ENCODE measurements at places on chromosomes 3 and 15.

DNA sequence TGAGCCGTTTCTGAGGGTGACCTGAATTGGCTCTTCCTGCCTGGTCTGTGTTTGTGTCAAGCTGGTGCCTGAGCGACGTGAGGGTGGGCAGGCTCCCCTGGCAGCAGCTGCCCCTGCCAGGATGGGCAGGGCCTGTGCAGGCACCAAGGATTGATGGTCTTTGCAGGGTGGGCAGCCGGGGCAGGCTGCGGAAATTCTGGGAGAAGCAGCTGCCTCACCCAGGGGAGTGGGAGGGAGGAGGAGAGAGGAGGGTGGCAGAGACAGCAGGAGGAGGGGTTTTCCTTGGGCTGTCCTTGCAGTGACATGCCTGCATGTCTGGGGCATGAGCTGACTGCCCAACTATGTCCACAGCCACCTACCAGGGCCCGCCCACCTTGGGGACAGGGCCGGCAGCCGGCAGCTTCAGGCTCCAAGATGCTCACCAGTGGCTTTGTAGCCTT is 27.9 kb upstream of the SLC6A6 start:
- DNase-seq = no peak

DNA sequence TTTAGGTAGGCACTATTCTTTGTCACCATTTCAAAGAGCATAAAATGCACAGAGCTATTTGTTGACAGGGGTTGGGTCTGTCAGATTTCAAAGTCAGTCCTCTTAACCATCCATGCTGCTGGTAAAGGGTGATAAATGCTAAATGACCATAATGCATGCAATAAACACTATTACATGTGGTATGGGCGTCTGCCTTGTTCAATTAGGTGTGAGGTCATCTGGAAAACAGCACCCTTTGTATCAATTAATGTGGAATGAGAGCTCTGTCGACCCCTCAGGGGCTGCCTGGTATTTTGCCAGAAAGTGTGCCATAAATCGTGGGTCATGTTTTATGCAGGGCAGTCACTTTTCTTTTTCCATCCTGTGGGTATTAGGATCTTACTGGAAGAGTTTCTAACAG is 235.6 kb downstream of the SV2B start:
- DNase-seq = no peak

DNA sequence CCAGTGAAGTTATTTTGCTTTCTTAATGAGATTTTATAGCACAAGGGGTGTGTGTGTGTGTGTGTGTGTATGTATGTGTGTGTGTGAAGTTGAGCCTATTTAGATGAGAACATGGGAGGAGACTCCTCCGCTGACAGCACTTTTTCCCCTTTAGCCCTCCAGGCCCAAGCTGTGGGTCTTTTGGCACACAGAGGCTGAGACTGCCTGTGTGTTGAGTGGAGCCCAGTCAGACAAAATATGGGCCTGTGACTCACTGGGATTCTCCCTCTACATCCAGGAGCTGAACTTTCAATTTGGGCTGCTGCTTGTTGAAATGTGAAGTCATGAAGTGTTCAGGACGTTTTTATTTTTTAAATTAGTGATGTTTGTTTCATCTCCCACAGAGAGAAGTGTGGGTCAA is 108.0 kb downstream of the MFSD1 start:
- no peak for DNase-seq

DNA sequence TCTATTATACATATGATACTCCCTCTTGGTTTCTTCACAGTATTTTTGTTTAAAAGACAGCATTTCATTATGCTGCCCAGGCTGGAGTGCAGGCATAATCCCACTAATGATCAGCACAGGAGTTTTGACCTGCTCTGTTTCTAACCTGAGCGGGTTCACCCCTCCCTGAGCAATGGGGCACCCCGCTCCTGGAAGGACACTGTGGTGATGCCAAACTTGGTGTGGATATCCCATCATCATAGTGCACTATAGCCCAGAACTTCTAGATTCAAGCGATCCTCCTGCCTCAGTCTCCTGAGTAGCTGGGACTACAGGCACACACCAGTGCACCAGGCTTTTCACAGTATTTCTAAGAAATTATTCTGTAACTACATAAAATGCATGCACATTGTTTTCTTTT is 14.9 kb downstream of the COLQ start:
- no peak for DNase-seq

- DNase-seq = no peak
Observed at GRCh38 chr3:192816351-192816750, 89.0 kb upstream of the FGF12 start.

- DNase-seq = no peak
Observed at GRCh38 chr3:140816372-140817195, 125.1 kb upstream of the SLC25A36 start.

- no peak for DNase-seq
Observed at GRCh38 chr3:55172913-55173312, 245.1 kb upstream of the LRTM1 start.

DNA sequence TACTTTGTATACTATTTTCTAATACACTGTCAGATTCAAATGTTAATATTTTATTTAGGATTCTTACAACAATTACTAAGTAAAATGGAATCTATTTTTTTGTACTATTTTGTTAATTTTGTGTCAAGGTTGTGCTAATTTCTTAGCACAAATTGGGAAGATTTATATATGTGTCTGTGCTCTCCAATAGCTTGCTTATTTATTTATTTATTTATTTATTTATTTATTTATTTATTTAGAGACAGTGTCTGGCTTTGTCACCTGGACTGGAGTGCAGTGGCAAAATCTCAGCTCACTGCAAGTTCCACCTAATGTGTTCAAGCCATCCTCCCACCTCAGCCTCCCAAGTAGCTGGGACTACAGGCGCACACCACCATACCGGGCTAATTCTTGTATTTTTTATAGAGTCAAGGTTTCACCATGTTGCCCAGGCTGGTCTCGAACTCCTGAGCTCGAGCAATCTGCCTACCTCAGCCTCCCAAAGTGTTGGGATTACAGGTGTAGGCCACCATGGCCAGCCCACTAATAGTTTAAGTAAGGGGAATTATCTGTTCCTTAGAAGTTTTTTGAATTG is 34.6 kb downstream of the CTXND1 start:
- DNase-seq = no peak

- DNase-seq = no peak
Observed at GRCh38 chr15:69612112-69612511, 159.5 kb downstream of the RPLP1 start.

- no peak for DNase-seq
Observed at GRCh38 chr15:91956026-91956723, 102.7 kb downstream of the SLCO3A1 start.

DNA sequence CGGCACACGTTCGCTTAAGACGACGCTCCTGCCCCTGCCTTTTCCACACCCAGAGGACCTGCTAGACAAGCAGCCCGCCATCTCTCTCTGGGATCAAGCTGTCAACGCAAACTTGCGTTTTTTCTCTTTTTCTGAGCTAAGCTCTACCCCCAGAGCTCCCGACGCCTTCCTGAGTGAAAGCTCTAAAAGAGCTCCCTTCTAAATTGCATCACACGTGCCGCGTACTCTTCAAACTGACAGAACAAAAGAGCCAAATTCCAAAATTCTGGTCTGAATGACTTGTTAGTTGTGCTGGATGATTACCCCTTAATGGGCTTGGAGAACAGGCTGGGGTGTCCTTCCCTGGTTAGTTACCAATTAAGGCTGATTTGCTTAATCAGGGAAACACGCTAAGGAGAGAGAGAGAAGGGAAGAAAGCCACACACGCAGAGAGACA is 81.2 kb downstream of the MDFIC2 start:
- no peak for DNase-seq

DNA sequence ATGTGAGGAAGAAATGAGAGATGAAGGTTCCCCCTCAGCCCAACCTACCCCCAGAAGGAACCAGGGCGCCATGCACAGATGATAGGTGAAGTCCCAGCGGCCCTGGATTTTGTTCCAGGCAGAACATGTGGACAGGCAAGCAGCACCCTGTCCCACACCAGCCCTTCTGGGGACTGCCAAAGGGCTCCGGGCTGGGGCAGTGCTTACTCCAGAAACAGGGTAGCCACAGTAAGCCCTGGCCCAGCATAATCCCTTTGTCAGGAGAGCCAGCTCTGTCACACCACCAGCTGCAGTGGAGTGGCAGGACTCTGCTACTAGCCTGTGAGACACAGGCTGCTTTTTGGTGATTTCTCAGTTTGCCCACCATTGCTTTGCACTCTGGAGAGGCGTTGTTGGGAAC is 6.3 kb downstream of the FBXL22 start:
- DNase-seq = no peak

DNA sequence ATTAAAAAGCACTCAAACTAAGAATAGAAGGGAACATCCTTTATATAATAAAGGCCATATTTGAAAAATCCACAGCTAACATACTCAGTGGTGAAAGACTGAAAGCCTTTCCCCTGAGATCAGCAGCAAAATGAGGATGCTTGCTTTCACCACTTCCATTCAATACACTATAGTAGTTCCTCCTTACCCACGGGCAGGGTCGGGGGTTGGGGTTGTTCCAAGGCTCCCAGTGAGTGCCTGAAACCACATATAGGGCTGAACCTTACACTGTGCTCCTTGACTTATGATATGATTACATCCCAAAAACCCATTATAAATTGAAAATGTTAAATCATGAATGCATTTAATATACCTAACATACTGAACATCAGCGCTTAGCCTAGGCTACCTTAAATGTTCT is 37.7 kb downstream of the ALDH1L1 start:
- no peak for DNase-seq

DNA sequence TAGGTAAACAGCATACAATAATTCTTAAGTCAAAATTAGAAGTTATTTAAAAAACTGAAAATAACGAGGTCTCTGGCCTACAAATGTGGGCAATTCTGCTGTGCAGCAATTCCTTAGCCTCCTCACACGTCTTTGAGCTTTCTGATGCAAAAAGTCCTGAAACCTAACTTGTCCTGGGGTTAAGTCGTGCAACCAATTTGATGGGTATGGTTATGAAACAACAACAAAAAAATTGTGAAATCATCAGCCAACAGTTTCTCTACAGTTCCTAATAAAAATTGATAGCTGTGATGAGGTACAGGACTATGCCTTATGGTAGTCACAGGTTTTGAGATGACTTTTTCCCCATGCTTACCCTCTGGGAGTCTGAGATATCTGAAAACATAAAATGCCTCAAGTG is 6.5 kb upstream of the GLB1 start:
- no peak for DNase-seq

- no peak for DNase-seq
Observed at GRCh38 chr3:128343287-128344051, 123.2 kb downstream of the DNAJB8 start.

DNA sequence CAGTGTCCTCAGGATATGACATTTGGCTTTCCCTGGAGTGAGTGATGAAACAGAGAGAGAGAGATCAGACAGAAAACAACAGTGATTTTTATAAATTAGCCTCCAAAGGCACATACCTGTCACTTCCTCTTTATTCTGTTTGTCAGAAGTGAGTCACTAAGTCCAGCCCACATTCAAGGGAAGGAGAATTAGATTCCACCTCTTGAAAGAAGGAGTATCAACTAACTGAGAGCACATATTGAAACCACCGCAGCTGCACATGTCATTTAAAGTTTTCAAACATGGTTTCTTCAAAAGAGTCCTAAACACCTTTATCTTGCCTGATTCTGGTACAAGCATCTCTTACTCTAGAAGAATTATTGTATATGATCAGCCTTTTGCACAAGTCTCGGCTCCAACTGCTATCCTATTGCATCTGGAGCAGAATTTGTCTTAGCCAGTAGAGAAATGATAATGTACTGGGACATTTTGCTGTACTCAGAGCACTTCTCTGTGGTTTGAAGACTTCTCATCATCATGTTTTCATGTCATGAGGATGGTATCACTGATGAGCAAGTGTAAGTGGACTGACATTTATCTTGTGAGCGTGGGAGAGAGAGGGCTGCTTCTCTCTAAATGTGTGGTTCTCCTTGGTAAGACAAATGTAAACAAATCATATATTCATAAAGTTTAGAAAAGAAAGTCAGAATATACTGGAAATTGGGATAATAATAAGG is 338.9 kb upstream of the CFAP20DC start:
- no peak for DNase-seq

GRCh38 chr15:95995375-95996168 is 334.9 kb upstream of the NR2F2 start:
- no peak for DNase-seq

GRCh38 chr15:46815765-46816164 is 901.5 kb upstream of the SEMA6D start:
- DNase-seq = no peak

Measured in stimulated activated CD8-positive, alpha-beta memory T cell treated with anti-CD3 and anti-CD28 coated beads, Interleukin-12 subunit alpha, Interleukin-12 subunit beta, amount 100 ng/mL, for 4 hours (primary cell).